ENCODE measurements at places on chromosomes 4 and X. TPM values are rescaled to one million over a fixed set of nuclear protein-coding genes. Genes with fewer than 3 reads are reported as not detected.

DNA sequence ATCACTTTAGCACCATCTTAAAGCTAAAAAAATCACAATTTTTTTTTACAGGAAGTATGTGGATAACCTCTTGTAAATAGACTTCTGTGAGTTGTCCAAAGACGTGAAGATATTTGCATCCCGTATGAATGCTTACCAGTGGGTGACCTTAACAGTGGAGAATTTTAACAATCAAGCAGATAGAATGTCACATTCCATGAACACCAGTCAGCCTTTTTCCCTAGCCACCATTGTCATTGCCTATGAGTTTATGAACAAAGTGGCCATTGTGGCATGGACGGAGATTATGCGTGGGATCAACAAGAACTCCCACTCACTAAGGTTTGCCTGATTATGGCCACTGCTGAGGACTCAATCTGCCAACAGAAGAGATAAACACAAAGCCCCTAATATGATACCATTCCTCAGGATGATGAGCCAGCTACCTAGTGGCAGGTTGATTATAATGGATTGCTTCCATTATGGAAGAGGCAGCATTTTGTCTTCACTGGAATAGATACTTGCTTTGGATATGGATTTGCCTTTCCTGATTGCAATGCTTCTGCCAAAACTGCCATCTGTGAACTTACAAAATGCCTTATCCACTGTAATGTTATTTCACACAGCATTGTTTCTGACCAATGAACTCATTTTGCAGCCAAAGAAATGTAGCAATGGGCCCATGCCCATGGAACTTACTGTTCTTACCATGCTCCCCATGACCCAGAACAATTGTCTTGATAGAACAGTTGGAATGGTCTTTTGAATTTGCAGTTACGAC, 830.9 kb upstream of the NDST4 start:
- no peak for DNase-seq
- peaks cover 12% of the 10 kb centered on the region for H3K4me1 ChIP-seq
- no peak overlapping the region for H3K4me3 ChIP-seq

Gene RTL5
- 1.0 TPM for total RNA-seq

DNA sequence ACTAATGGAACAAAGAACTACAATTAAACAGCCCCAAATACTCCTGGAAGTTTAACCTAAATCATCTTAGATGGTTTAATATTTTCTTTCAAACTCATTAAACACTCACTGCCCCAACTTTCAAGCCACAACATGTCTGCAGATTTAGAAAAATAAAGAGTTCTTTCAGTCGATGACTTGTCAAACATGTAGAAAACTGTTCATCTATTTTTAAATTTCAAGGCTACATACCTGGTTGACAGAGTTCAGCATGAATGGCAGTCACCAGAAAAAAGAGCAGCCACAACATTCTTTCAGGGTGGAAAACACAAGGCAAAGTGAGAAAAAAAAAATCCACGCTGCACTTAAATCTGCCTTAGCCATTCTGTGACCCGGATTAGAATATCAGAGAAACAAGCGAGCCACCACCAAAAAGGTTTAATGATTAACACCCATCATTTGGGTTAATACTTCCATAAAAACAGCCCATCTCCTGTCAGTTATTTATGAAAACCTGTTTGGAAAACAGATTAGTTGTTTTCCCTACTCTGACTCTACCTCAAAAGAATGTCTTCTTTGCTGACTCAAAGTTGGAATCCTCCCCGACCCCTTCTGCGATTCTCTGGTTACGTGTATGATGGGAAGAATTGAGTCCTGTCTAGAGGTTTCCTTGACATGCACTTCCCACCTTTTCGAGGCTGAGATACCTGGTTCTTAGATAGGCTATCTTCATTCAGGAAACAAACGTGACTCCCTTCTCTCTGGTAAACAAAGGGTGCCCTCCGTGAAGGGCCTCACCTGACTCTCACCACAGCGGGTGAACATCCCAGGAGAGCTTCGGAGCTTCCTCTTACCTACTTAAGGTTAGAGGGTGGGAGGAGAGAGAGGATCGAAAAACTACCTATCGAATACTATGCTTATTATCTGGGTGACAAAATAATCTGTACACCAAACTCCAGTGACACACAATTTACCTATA, at the start of gene CLTRN:
CLTRN (minus strand) TSS at position 319 of the 958 bp plus-strand sequence; CDS start at position 289, 30 bp downstream.
- H3K27ac ChIP-seq = no peak within 1 kb of the TSS
- no peaks in the 10 kb centered on the region for H3K36me3 ChIP-seq
- H3K4me3 ChIP-seq = no peak within 1 kb of the TSS
- DNase-seq = no peak

- no peak overlapping the region for H3K4me3 ChIP-seq
- H3K27ac ChIP-seq = 0 out of 2 replicates have a peak overlapping the region, but pooled peaks have one; percentile 5
- DNase-seq = no peak
- H3K27me3 ChIP-seq = no peaks in the 10 kb centered on the region
- H3K4me1 ChIP-seq = no peaks in the 10 kb centered on the region
- H3K36me3 ChIP-seq = peaks cover 53% of the 10 kb centered on the region
Measured at GRCh38 chr4:3229328-3229727, 19.6 kb upstream of the MSANTD1 start.

Gene AREG
- 0.32 TPM for total RNA-seq

GRCh38 chr4:156523492-156523891, 448.1 kb downstream of the PDGFC start:
- H3K4me1 ChIP-seq = no peaks in the 10 kb centered on the region
- DNase-seq = no peak
- no peak overlapping the region for H3K27ac ChIP-seq

GRCh38 chrX:79477691-79478090, 110.6 kb upstream of the ITM2A start:
- no peaks in the 10 kb centered on the region for H3K36me3 ChIP-seq
- H3K27me3 ChIP-seq = no peaks in the 10 kb centered on the region
- H3K27ac ChIP-seq = no peak overlapping the region
- no peaks in the 10 kb centered on the region for H3K4me1 ChIP-seq
- no peak overlapping the region for H3K4me3 ChIP-seq

DNA sequence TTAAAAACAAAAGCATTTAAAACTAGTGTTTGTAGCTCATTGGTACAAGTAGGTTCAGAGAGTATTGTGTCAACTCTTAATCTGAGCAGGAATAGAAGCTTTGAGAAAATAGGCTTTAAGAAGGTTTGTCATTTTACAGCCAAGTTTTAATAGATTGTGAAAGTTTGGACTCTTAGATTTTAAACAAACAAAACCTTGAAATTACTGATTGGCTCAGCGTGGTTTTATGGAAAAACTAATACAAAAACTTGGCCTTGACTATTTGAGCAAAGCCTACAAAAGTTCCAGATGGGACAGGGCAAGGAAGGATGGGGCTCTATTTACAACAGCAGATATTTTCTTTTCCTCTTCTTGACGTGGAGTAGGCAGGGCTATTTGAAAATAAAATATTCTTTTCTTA, 16.5 kb downstream of the ZFX start:
- H3K4me1 ChIP-seq = peaks cover 58% of the 10 kb centered on the region
- no peak overlapping the region for H3K27ac ChIP-seq

DNA sequence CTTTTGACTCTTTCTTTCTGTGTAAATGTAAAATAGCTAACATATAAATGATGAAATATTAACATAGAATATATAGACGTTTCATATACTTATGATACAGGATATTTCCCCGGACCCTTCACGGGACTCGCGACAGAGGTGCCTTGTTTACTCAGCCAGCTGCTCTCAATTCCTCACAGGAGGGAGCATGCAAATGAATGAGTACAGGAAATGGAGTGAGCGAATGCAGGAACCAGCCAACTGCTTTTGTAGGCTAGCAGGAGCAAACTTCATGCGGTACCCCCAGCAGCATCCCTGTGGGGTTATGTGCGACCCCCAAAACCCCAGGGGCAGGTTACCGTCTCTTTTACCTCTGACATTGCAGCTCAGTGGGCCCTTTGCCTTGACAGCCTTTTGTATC, 110.3 kb upstream of the PDHA2 start:
- no peaks in the 10 kb centered on the region for H3K27me3 ChIP-seq
- H3K4me3 ChIP-seq = peak overlapping the region; percentile 15
- H3K27ac ChIP-seq = peak overlapping the region; percentile 84

Measured in WTC11 (cell line).